ENCODE measurements at places on chromosomes 1 and 21.
A peak's percentile ranks its signal among the peaks of the same experiment; 100 is the strongest.

DNA sequence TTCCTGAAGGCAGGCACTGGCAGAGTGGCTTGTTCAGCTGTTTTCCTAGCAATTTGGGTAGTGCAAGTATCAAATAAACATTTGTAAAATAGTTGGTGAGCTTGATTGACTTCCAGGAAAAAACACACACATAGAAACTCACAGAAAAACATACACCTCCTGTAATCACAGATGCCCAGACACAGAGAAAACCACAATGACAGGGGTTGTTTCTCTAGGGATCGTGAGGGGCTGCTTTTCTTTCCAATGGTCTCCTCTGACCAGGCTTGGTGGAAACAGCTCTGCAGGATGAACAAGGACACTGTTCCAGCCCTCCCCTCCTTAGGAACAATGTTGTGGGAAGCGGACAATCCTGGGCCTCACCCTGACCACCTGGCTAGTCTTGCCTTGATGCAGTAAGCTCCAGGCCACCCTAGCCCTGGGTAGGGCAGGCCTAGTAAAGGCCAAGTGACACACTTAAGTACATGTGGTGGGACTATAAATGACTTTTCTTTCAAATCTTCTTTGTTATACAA lies 142.5 kb upstream of the HMGB4 start:
- DNase-seq = no peak

DNA sequence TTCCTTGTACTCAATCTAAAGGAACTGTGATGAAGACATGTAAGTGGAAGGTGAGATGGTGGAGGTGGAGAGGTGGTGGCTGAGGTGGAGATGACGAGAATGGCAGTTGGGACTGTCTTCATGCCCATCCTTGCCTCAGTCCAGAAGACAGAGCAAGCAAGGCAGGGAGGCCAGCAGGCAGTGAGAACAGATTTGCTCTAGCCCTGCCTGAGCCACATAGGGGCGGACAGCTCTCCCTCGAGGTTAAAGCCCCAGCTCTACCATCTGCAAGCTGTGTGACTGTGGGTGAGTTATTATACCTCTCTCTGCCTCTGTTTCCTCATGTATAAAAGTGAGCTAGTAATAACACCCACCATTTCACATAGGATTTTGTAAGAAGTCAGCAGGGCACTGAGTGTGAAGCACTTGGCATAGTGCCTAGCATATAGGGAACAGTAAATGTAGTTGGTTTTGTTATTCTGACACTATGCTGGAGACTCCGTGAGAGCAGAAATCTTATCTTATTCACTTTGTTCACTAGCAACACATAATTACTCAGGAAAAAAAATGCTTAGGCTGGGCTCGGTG lies 4.8 kb upstream of the FAM110D start:
- no peak for DNase-seq

GRCh38 chr1:228695015-228695955 lies 40.0 kb upstream of the RHOU start:
- no peak for DNase-seq

GRCh38 chr21:45454926-45455673 lies 50.1 kb downstream of the COL18A1 start:
- DNase-seq = peak; percentile 42

- DNase-seq = no peak
These were observed 166.7 kb downstream of the SIPA1L2 start for GRCh38 chr1:232463225-232463624.

- no peak for DNase-seq
These were observed 267.8 kb downstream of the C1orf94 start for GRCh38 chr1:34444516-34444915.

GRCh38 chr1:91689641-91690481 lies 189.2 kb downstream of the CDC7 start:
- DNase-seq = no peak

DNA sequence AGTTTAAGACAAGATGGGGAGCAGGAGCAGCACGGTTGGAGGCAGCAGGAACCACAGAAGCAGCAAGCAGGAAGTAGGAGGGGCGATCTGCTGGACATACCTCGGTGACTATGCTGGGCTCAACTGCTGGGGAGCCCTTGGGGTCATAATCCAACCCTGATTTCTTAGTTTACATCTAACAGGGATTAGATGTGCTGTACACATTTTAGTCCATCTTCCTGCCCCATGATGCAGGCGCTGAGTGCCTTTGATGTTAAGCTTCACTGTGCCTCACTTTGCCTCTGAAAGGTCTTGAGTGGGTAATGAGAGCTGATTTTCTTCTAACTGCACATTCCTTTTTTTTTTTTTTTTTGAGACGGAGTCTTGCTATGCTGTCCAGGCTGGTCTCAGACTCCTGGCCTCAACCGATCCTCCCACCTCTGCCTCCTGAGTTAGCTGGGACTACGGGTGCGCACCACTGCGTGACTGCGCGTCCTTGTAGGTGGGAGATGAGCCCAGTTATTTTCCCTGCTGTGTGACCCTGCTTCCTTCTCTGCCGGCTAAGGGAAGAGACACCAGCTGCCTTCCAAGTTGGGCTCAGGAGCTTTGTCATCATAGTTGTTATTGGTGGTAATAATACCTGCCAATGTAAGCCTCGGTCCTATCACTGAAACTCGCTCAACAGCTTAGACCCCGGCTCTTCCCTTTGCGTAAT lies 1.1 kb upstream of the RCAN3 start:
- DNase-seq = no peak

DNA sequence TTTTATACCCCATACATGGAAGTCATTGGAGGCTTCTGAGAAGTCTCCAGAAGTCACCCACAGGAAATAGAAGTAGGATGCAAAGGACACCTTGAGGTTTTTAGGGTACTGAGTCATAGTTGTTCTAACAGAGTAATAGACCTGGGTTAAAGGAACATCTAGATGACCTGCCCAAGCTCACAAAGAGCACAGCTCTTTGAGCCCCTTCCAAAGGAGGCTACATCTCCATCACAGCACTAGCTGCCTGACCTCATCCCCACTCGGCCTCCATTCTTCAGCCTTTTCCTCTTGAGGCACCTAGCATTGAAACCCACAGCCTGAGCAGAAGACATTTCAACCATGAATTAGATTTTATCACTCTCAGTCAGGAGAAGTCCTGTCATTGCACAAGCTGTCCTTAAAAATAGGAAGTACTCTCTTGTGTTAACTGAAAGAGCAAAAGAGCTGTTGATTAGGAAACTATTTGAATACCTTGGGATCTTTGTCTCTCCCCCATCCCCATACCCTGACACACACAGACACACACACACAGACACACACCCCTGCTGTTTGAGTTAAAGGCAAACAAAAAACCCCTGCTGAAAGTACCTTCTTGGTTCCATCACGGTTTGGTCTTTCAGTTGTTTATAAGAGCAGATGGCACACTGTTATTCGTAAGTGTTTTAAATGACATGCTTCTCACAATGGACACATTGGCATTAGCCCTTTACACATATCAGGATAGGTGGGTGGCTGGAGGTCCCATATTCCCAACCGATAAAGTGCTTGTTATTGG lies 22.2 kb downstream of the MKNK1 start:
- DNase-seq = no peak

- no peak for DNase-seq
These were observed 573 bp downstream of the TMEM234 start for GRCh38 chr1:32221581-32221979.

- DNase-seq = no peak
These were observed 46.2 kb downstream of the ACBD6 start for GRCh38 chr1:180456191-180456590.

DNA sequence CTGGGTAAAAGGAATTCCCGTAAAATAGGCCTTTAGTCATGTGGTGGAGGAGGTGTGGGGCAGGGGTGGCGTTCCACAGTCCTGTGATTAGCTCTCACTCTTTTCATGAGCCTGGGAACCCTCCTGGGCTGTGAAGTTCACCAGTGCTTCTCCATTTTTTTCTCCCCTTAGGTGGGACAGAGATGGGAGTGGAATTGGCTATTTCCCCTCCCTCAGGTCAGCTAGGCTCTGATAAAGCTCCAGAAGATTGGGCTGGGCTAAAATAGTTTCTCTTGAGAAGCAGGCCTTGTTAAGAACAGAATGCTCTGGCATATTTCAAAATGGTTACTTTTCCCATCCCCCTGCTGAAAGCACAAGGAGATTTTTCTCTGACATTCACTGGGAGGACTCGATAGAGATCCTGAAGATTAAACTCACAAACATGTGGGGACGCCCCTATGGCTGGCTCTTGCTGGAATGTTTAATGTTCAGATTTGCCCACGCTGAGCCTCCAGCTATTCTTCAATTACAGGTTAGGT lies 33.4 kb upstream of the SLC2A1 start:
- DNase-seq = no peak

- DNase-seq = no peak
These were observed 117.2 kb downstream of the DMRTB1 start for GRCh38 chr1:53576381-53576801.

- DNase-seq = no peak
These were observed 124.1 kb downstream of the DPYD start for GRCh38 chr1:97796711-97797110.

DNA sequence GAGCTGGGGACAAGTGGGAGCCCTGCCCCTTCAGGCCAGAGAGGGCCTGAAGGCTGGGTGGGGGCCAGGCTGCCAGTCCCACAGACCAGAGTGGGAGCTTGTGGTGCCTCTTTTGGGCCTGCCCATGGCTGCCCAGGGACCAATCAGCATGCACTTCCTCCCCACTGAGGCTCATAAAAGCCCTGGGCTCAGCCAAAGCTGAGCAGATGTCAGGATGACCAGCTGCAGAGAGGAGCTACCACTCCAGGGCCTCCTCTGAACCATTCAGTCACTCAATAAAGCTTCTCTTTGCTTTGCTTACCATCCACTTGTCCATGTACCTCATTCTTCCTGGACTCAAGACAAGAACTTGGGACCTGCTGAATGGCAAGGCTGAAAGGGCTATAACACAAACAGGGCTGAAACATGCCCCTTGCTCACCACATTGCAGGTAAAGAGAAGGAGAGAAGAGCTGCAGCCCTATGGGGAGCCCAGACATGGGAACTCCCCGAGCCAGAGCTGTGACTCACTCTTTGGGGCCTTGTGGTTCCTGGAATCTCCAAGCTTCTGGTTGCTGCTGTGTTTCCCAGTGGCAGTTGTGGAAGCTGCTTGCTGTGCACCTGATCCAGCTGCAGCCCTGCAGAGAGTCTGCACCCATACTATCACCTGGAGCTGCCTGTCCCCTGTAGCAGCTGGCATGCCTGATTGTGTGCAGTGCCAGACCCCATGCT lies 82.0 kb downstream of the OLFML3 start:
- no peak for DNase-seq

DNA sequence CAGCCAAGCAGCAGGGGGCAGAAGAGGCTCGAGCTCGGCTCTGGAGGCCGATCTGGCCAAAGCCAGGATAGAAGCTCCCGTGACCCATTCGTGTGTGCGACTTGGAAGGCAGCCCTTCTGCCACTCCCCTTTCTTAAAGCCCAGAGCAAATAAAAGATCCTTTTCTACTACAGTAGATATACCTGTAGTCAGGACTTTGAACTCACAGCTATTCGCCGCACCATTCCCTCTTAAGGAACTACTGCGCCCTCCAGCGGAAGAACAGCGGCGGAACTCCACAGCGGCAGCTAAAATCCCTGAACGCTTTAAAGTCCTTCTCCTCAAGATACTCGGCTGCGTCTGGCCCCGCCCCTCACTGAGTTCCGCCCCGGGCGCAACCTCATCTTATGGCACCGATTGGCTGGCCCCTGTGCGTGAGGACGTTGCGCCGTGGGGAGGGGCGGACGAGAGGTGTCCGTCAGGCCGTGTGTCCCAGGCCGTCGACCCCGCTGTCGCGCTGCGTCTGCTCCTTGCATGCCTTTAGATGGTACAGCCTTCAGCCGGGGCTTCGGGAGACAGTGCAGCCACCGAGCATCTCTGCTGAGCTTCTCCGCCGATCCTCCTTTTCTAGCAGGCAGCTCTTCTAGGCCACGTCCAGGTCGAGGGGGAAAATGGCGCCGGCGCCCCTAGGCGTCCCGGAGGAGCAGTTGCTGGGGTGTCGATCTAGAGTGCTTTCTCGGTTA lies at the start of gene LRIG2:
LRIG2 (plus strand) TSS at position 442 of the 722 bp plus-strand sequence; CDS start at position 651, 209 bp downstream.
- DNase-seq = peak; percentile 92

GRCh38 chr1:64864018-64864940 lies 102.1 kb downstream of the JAK1 start:
- DNase-seq = peak; percentile 100

GRCh38 chr1:232468249-232468648 lies 161.7 kb downstream of the SIPA1L2 start:
- no peak for DNase-seq

DNA sequence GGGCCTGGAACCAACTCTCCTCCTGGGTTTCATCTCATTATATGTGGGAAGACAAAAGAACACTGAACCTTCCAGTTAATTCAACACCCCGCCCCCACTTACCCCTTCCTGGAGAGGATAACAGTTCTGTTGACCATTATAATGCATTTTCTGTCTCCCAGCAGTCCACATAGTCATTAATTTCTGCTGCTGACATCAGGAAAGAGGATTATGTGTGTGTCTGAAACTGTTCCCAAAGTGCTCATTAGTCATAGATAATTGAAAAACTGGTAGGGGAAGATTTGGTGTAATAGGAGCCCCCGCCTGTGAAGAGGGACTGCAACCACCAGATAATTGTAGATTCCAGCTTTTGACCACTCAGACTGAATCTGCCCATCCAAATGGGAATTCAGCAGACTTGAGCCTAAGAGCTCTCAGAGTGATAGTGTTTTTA lies 208.7 kb downstream of the FGGY start:
- no peak for DNase-seq

- no peak for DNase-seq
These were observed 292.8 kb downstream of the HMCN1 start for GRCh38 chr1:186026946-186027345.

- no peak for DNase-seq
These were observed 31.8 kb downstream of the ZNF684 start for GRCh38 chr1:40563266-40563665.

- DNase-seq = no peak
These were observed 9.3 kb downstream of the NEK7 start for GRCh38 chr1:198165927-198166647.

DNA sequence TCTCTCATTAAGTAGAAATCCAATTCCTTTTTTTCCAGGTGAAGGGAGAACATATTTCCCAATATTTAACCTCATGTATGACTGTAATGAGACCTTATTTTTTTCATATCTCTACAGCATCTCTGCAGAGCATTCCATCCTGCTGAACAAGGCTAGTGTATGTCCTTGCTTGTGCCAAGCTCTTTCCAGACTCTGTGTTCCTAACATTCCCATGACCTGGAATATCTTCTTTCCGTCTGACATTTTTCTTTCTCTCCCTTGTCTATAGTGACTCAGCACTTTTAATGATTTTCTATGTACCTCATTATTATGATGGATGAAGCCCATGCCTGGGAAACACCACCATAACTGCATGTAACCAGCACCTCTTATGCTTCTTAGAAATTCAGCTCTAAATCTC lies 278.3 kb upstream of the NRIP1 start:
- DNase-seq = no peak

DNA sequence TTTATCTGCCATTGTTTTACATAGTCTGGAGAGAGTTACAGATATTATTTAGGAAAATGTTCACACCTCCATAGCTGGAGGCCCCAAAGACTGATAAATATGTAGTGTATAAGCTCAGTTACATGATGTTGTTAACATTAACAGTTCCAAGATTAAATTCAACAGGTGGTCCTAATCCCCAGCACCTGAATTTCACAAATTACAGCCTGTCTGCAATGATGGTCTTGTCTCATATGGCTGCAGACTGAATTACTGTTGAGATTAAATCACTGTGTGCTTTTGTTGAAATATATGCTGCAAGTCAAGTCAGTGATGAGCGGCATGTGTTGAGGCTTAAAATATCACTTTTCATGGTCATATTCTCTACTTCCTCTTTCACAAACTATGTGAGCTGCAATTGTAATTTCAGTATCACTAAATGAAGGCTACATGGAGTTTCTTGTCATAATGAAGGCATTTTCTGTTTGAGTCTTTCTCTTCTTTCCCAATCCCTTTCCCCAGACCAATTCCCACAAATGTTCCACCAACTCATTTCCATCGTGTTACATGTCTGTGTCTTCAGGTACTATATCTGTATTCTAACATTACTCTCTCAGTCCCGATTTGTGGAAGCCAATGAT lies 4.2 kb downstream of the ST6GALNAC5 start:
- no peak for DNase-seq
